ENCODE measurements at places on chromosomes 16 and 17. TPM values are rescaled to one million over a fixed set of nuclear protein-coding genes. Genes with fewer than 3 reads are reported as not detected.

DNA sequence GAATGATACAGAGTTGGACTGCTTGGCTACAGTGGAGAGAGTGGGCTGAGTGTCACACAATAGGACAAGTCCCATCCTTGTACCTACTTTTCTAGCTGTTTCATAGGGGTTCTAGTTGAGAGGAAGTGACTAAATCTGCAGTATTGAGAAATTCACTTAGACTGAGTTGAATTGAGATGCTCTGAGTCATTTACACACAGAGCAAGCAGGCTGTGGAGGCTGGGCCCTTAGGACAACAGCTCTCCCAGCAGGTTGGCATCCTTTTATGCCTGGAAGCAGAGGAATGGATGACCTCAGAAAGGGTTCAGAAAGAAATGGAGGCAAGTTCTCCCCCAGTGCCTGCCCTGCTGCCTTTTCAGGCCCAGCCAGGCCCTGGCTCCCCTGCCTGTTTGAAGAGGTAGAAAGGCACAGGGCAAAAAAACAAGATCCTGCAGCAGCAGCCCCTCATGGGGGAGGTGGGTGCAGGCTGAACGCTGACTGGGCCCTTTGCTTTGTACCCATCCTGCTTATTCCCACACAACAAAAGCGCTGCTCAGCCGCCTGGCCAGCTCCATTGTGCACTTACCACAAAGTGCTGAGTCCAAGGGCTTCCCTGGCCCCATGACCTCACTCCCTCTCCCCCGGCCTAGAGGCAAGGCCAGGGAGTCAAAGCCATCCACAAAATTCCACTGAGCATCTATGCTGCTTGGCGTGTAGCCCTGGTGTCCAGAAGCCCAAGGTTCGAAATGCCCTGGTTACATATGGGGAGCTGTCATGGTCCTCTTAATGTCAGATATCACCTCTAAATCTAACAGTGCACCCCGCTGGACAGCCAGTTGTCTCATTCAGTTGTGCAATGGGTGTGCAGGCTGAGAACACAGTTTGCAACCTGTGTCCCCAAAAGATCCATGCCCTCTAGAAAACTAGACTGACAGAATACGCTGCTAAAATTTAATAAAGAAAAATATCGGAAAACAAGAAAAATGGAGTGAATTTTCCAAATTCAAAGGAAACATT, 5.4 kb upstream of the CRYBA1 start:
- peak; percentile 58 for DNase-seq
- peaks cover 21% of the 10 kb centered on the region for H3K4me1 ChIP-seq
- H3K27ac ChIP-seq, result peak overlapping the region; percentile 50
- no peaks in the 10 kb centered on the region for H3K36me3 ChIP-seq

- H3K27me3 ChIP-seq, result peaks cover 13% of the 10 kb centered on the region
- 0 out of 2 replicates have a peak, but pooled peaks cover 4% of the 10 kb centered on the region for H3K4me1 ChIP-seq
- DNase-seq, result no peak
- no peak overlapping the region for H3K4me3 ChIP-seq
- H3K27ac ChIP-seq, result no peak overlapping the region
These were observed 5.5 kb upstream of the ACSF2 start for GRCh38 chr17:50420419-50421112.

DNA sequence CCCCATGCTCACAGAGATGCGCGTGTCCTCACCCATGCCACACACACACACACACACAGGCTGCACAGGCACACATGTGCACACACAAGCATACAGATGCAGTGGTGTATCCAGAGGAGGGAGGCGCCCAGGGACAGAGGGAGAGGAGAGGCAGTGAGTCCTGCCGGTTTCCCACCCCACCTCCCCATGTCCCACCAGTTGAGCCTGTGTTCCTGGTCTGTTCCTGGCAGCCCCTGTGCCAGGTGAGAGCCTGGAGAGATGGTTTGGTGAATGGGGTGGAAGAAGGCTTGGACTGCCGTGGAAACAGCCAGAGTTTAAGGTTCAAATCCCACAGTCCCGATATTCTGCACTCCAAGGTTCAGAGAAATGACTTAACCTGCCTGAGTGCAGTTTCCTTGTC, 10.2 kb upstream of the FADS6 start:
- H3K4me1 ChIP-seq, result peaks cover 5% of the 10 kb centered on the region
- no peaks in the 10 kb centered on the region for H3K36me3 ChIP-seq
- no peak overlapping the region for H3K27ac ChIP-seq

Gene ELP5
- 23.2 TPM for total RNA-seq

Gene FOXJ1
- total RNA-seq, result 8.7 TPM

Gene SEPHS2
- 35.2 TPM for total RNA-seq
